ENCODE measurements at places on chromosomes 7 and 10.
A peak's percentile ranks its signal among the peaks of the same experiment; 100 is the strongest.

GRCh38 chr10:68435803-68436202, 28.7 kb upstream of the RUFY2 start:
- DNase-seq: no peak

- no peak for DNase-seq
Measured at GRCh38 chr7:84654273-84654672, 459.7 kb upstream of the SEMA3A start.

- DNase-seq: peak; percentile 51
Measured at GRCh38 chr10:122713091-122713885, 13.6 kb upstream of the C10orf120 start.

GRCh38 chr10:79047584-79047874, 21.2 kb upstream of the ZMIZ1 start:
- no peak for DNase-seq

DNA sequence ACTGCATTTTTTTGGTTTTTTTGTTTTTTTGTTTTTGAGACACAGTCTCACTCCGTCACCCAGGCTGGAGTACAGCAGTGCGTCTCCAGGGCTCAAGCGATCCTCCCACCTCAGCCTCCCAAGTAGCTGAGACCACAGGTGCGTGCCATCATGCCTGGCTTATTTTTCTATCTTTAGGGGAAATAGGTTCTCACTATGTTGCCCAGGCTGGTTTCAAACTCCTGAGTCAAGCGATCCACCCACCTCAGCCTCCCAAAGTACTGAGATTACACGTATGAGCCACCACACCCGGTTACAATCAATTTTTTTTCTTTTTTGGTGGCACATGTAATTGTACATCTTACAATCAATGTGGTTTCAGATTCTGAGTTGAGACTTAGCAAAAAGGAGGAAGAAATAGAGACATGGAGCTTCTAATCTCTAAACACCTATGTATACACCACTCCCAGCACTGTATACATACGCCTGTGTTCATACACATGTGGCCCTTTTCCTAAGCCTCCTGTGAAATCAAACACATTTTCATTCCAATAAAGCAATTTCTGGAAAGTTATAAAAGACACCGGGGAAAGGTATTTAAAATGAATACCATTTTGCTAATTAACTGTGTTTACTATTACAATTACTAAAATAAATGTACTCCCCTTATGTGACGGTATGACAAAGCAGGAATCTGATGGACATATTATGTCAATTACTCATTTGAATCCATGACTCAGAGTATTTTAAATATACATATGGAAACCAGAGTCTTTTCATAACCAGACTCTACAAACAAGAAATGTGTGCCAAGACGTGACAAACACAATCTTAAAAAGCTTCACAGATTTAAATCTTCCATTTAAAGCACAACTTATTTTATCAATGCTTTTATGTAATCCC, 40.9 kb downstream of the SMURF1 start:
- no peak for DNase-seq

DNA sequence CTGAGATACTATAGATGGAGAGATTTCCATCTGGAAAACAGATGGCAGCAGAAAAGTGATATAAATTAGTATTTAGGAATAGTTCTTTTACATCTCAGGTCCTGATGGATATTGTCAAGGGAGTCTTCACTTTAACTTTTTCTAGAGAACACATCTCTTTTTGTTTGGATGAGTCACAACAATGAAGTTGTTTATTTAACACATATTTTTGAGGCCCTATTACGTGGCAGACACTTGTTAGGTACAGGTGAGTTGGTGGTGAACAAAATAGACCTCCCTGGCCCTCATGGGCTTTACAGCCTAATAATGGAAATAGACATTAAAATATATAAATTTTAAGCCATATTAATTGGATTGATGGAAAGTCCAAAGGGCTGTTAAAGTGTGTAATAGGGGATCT, 168.3 kb downstream of the VTI1A start:
- DNase-seq: no peak

- no peak for DNase-seq
Measured at GRCh38 chr7:83178796-83179195, 16.1 kb upstream of the PCLO start.

GRCh38 chr10:53298443-53298842, 525.9 kb upstream of the MBL2 start:
- DNase-seq: no peak

- peak; percentile 53 for DNase-seq
Measured at GRCh38 chr10:33235251-33235884, 99.1 kb downstream of the NRP1 start.

DNA sequence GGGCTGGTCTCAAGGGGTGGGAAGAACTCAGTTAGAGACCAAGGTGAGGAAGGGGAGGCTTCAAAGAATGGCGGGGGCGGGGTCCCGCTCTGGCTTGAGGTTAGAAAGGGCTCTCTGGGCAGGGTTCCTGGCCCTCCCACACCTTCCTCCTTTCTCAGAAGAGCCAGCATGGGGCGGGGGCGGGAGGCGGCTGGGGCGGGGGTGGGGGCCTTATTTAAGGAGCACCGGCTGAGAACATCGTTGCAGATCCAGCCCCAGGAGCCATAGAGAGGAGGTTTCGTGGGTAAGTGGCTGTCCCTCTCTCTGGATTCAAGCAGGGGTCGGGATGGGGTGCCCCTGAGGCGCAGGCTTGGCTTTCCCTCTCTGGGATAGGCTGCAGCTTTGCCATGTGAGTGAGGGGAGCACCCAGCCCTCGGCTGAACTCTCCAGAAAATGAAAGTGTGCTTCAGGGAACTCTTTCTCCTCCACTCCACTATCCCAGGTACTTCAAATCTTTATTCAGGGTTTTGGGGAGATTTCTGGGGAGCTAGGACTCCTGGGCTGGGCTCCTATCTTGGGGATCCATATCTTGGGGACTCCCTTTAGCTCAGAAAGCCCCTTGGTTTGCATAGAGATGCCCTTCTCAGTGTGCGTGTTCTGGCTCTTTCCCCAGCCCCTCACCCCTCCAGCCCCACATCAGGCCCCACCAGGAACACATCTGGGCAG, 3.3 kb upstream of the CUEDC2 start:
- DNase-seq: no peak

DNA sequence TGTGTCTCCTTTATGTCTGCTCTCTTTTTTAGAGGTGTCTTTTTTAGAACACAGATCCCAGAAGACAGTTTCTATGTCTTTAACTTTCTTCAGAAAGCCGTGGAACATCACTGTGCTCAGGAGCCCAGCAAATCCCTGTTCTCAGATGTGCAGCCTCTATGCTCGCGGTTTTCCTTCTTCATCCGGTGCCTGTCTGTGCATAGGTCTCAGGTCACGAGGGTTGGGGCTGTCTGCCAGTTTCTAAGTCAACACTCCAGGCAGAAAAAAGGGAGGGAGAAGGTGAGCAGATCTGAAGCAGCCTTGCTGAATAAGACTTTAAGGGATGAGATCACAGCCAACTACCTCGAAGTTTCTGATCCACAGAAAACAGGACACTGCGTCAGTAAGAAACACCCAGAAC, 68.5 kb downstream of the CRTAC1 start:
- DNase-seq: peak; percentile 22

DNA sequence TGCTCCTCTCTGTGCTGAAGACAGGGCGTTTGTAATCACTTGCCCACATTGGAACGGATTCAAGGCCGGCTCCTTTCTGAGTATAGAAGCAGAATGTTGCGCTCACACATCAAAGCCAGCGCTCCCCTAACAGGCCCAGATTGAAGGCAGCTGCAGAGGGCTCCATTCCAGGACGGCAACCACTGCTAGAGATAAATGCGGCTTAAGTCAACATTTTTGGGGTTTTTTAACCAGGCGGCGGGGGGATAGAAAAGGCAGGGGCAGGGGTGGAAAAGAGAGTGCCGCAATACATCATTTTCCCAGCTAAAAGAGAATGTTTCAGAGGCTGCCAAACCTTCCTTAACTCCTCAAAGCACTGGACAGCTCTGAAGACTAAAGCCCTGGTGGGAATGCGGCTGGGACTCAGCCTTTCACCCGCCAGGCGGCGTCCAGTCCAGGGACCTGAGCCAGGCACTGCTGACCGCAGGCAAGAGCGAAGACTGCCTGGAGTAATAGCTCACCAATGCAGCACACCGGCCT, 189.6 kb downstream of the TNS3 start:
- peak; percentile 57 for DNase-seq

DNA sequence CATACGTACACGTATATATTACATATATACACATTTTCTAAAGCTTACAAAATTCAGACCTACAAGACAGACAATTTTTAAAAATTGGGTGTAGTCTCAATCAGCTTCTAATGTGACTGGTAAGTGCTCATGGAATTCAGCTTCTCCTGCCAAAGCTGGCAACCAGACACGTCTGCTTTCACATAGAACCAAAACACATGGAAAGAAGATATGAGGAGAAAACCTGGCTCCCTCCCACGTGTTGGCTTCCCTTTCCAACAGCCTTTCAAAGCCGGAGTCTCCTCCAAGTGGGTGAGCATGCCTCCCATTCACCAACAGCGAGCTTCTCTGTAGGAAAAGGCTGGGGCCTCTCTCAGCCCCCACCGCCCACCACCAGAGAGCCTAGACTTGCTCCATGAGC, 33.4 kb downstream of the CDCA7L start:
- DNase-seq: no peak

DNA sequence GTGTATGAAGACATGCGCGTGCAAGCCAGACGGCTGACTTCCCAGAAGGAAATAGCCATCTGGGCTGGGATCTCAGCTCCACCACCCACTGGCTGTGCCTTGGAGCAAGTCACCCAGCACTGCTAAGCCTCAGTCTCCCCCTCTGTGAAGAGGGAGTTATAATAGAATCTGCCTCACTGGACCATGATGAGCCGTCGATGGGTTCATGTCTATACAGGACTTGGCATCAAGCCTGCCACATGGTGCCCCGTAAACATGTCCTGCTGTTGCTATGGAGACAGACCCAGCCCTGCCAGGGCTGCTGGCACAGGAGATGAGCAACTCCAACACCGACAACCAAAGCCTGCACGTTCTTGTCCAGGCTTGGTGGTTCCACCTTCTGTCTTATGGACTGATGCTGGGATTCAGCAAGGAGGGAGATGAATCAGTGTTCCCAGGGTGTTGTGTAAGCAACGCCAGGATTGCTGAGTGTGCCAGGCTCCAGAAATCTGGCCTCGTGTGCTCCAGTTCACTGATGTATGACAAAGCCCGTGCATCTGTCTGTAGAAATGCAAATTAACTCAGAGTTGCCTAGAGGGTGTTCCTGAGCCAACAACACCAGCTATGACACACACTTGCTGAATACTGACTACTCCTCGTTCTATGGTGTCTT, 5.6 kb downstream of the GPR15LG start:
- DNase-seq: peak; percentile 85

DNA sequence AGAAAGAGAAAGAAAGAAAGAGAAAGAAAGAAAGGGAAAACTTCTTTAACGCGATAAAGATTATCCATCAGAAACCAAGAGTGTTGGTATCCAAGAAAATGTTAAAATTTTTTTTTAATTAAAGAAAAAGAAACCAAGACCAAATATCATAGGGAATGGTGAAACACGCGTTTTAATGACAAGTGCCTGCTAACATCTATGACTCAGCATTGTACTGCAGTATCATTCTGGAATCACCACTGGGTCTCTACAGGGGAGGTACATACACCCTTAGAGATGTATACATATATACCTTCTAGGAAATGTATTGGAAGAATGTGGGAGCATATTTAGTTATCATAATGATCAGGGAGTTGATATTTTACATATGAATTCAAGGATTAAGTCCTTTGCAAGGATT, 32.1 kb upstream of the PIK3AP1 start:
- DNase-seq: no peak

- no peak for DNase-seq
Measured at GRCh38 chr7:156166692-156167416, 354.6 kb upstream of the SHH start.

DNA sequence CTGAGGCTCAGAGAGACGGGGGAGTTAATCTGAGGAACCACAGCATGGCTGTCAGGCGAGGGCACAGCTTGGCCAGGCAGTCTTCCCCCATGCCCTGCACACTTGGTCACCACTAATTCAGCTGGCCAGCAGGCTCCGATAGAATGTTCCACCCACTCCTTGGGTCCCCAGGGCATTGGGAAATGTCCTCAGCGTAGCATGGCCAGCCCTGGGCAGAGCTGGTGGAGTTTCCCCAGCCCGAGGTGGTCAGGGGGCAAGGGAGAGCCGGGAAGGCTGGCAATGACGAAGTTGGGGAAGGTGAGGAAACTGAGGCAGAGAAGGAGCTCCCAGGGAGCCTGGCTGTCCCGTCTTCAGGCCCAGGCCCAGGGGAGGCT, 12.1 kb upstream of the GRIFIN start:
- no peak for DNase-seq

GRCh38 chr10:65219444-65219843, 1698.2 kb downstream of the REEP3 start:
- no peak for DNase-seq

- DNase-seq: no peak
Measured at GRCh38 chr7:27808626-27809025, 68.7 kb downstream of the TAX1BP1 start.

DNA sequence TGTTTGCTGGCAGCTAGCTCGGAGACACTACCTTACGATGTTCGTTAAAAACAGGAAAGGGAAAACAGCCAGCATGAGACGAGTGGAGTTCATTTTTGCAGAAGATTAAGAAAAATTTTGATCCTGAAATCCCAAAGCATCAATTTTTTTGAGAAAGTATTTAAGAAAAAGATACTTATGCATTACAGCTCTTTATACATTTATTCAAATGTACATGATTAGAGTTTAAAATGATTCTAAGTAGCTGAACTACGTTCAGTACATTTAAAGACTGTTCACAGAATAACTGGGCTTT, 34.7 kb downstream of the CNPY1 start:
- no peak for DNase-seq

DNA sequence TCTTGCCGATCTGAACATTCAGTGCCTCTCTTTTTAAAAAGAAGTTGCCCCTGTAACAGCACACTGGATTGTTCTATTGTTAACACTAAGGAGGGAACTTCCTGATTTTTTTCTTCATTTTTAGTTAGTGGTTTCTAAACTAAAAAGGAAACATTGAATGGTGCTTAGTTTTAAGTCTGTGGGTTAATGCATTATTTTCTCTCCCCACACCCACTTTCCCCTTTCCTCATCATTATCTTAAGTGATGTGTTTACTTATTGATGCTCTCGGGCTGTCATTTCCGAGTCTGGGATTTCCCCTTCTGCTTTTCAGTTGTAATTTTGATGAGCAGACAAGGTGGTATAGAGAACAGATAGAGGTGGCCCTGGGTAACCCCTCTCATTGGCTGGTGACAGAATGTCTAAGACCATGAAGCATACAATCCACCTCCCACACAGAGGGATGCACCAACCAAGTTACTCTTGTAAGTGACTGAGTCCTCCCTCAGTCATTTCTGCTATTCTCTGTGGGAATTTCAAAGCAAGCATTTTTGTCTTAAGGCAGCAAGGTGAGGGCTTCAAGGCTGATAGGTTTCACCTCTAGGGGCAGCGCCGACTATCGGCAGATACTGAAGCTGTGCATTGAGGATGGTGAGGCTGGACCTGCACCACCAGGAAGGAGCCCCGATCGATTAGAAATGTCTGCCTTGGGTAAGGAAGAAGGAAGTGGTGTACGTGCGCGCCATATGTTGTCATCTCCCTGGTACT, 49.5 kb downstream of the CHN2 start:
- no peak for DNase-seq

GRCh38 chr10:71638064-71638821, 81.3 kb downstream of the C10orf105 start:
- no peak for DNase-seq

GRCh38 chr7:124444696-124445480, 320.7 kb downstream of the GPR37 start:
- no peak for DNase-seq
